ENCODE measurements at places on chromosomes 6 and 20. TPM values are rescaled to one million over a fixed set of nuclear protein-coding genes. Genes with fewer than 3 reads are reported as not detected.

The GRM1 gene
- total RNA-seq: 2.0 TPM

The NRSN1 gene
- total RNA-seq: not detected

The TCP11 gene
- total RNA-seq: 639 TPM

The KHDC1L gene
- 4.5 TPM for total RNA-seq

The MOG gene
- total RNA-seq: not detected

The MUC22 gene
- 0.31 TPM for total RNA-seq

The DEFB129 gene
- not detected for total RNA-seq
